ENCODE measurements at places on chromosomes 11 and 22.

GRCh38 chr11:26134481-26135355 lies 197.2 kb upstream of the ANO3 start:
- DNase-seq: no peak

- DNase-seq: no peak
Observed at GRCh38 chr22:39839917-39840510, 53.5 kb downstream of the ENTHD1 start.

DNA sequence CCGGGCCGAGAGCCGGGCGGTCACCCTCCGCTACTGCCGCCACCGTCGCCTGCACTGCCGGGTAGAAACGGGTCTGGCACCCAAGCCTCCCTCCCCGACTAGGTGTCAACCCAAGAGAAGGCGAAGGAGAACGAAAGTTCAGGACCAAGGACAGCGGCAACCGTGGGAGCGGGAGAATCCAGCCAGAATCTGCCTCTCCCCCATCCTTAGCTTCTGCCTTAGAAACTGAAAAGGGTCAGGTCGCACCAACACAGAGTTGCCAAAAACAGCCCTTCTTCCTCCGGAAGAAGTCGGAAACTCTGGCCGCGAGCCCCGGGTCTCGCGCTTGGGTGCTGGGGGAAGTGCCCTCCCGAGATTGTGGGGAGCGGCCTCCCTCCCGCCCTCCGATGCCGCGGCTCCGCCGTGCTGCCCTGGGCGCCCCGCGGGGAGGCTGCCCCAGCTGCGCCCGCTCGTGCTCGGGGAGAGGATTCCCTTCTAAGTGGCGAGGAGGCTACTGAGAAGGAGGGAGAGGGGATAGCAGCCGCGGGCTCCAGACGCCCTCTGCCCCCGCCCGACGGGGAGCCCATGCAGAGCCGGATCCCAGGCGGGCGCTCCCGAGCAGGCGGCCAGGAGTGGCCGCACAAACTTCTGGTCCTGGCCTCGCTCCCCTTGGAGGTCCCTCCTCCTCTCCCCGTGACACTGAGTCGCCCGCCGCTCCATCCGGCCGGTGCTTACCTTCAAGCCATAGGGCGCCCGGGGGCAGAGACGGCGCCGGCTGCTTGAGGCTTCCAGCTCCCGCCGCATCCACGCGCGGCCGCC lies 637 bp downstream of the DRD2 start:
- DNase-seq: no peak

DNA sequence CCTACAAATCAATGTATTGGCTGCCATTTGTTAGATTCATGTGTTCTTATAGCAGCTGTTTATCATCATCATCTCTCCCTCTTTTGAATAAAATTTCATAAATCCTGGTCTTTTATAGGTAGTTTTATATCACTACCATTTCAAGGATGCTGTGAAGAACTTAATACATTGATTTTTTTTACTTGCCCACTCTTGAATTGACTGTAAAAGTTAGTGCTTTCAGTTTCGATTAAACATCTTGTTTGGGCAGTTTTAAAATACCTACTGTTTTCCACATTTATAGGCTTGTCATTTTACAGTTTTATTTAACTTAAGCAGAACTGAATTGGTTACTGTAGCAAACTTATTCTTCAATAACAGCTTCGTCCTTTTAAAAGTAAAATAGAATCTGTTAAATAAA lies 59.5 kb downstream of the TTC17 start:
- no peak for DNase-seq

- no peak for DNase-seq
Observed at GRCh38 chr11:121741351-121741760, 288.6 kb upstream of the SORL1-AS1 start.

DNA sequence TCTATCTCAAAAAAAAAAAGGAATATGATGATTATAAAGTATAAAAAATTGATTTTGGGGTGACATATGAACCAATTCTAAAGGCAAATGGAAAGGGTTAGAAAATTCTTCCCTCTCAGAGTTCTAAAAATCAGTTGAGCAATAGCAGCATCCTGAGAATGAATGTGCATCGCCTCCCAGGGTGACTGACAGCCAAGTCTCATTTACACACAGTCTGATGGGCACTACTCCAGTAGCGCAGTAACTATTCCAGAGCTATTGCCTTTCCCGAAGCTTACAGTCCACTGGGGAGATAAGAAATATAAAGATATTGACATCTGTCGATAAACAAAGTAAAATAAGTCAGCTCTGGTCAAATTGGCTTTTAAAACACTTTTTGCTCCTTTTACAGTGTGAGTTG lies 32.3 kb upstream of the SORL1 start:
- DNase-seq: no peak

Data from activated CD4-positive, alpha-beta T cell treated with anti-CD3 and anti-CD28 coated beads, Interleukin-2, amount 50 U/mL, for 24 hours (primary cell).